ENCODE measurements at places on chromosomes 11 and 22.

GRCh38 chr22:33828302-33828701 is 92.0 kb downstream of the LARGE1 start:
- DNase-seq = no peak

DNA sequence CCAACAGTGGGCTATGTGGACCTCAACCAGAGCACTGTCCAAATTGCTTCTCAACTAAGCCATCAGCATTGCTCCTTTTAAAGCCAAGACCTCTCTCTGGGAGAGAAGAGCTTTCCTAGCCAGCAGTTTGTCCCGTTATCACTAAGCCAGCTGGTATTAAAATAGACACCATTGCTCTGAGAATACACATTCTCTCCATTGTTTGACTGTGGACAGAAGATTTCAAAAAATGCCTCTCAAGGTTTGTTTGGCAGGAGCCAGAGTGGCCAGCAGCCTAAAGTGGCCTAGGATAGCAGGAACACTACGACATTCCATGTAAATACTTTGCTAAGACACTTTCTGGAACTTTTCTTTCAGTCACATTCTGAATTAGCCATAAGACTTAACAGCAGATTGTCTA is 41.3 kb downstream of the EIF4ENIF1 start:
- DNase-seq = no peak

- DNase-seq = no peak
These were observed 2.0 kb upstream of the C11orf42 start for GRCh38 chr11:6203327-6203726.

DNA sequence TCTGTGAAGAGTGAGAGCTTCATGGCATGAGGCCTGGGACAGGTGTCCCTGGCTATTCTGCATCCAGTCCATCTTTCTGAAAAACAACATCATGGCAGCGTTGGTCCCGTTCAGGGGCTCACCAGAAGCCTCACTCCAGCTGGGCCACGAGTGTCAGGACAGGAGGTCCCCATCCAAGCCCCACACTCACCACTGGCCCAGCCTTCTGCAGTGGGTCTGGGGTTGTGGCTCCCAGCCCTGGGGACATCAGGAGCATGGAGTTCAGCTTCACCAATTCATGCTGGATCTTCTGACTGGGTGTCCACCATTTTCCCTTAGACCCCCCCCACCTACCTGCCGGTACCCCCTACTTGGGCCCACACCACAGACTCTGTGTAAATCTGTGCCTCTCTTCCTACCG is 400.3 kb downstream of the BRD1 start:
- no peak for DNase-seq

- DNase-seq = no peak
These were observed 69.0 kb upstream of the CRTAM start for GRCh38 chr11:122769126-122769780.

- DNase-seq = no peak
These were observed 44.3 kb downstream of the CWF19L2 start for GRCh38 chr11:107413352-107413751.

GRCh38 chr11:75204012-75204674 is 36.4 kb upstream of the TPBGL start:
- no peak for DNase-seq

- DNase-seq = no peak
These were observed 22.1 kb upstream of the SYT7 start for GRCh38 chr11:61602775-61603569.

DNA sequence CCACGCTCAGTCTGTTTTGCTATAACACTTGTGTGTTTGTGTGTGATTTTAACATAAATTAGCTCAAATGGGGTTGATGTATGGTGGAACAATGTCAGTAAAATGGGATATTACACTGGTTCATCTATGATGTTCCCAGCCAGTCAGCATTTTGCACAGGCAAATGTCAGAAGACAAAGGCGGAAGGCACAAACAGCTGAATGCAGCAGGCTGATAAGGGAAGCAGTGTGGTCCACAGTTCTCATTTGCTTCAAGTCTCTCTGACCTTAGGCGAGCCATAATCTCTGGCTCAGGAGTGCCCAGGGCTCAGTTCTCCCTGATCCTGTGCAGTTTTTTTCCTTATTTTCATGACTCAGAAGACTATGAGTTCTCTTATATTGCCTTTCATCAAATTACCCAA is 102.7 kb downstream of the FAR1 start:
- DNase-seq = no peak

DNA sequence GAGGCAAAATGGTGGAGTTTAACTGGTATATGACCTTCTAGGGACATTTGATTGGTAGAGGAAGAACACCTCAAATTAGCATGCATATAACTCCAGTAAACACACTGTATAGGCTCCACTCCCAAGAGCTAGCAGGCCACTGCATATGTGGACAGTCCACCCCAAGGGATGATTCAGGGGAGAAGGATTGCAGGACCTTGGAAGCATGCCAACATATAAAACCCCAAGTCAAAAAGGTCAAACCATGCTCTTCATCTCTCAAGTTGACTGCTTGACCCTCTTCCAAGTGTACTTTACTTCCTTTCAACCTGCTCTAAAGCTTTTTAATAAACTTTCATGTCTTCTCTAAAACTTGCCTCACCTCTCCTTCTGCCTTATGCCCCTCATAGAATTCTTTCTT is 459.9 kb upstream of the CCDC179 start:
- DNase-seq = no peak

DNA sequence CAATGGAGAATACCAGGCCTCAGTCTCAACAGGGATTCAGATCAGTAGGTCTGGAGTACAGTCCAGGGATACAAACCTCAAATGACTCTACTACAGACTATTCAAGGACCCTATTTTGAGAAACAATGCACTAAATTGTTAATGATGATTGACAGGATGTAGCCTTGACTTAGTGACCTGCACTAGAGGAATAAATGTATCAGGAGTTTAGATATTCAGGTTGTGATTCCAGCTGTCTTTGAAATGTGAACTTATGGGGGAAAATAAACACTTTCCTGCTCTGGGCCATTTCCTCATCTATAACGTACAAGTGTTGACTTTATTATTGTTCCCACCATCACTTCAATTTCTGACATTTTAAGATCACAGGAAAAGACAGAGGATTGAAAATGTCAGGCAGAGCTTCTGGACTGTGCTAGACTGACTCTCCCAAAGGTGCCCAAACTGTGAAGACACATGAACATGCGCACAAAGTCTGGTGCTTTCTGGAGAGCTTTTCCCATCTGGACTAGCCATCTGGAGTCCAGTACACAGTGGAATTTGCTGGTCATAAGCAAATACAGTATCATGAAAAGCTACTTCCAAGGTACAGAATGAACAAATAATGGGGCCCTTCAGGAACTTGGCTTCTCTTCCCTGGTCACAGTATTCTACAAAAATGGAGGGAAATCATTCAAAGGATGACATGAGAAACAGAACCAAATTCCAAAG is 110.4 kb downstream of the USP35 start:
- DNase-seq = no peak

GRCh38 chr22:44211946-44212930 is 31.5 kb downstream of the PARVG start:
- DNase-seq = no peak

DNA sequence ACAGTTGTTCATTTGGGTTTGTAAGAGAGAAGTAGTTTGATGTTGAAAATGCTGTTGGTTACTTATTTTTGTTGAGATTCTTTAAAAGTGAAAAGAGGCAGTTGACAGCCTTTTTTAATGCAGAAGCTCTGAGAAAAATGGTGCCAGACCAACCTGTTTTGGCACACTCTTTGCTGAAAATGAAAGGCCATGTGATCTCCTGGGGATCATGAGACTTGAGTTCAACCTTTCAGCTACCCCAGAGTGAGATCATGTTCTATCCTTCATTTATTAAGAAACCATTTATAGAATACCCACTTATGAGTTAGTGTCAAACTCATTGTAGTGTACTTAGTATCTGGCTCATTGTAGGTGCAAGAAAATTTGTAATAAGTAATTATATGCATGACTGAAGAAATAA is 196.2 kb downstream of the MAML2 start:
- no peak for DNase-seq

DNA sequence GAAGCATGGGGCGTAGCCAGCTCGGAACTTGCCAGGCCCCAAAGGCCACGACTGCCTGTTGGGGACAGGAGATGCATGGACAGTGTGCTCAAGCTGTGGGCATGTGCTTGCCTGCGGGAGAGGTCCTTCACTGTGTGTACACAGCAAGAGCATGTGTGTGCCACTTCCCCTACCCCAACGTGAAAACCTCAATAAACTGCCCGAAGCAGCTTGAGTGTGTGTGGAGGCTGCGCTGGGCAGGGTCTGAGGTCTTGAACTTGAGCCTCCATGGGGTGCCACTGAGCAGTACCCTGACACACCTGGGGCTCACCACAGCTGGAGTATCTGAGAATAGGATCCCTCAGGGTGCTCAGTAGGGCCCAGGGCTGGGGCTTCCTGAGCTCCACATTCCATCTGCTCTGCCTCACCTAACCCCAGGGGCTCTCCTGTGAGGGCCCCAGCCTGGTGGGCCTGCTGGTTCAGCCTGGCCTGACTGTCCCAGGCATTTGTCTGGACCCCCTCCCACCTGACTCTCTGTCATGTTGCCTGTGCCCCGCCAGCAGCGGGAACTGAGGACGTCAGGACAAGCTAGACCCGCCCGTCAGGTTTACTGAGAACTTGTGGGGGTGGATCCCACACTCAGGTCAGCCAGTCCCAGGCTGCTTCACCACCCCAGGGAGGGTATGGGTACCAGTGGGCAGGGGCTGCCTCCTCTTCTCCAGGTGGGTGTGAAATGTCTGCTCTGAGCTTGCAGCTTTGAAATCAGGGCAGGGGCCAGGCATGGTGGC is 3.2 kb downstream of the RASSF7 start:
- DNase-seq = no peak

DNA sequence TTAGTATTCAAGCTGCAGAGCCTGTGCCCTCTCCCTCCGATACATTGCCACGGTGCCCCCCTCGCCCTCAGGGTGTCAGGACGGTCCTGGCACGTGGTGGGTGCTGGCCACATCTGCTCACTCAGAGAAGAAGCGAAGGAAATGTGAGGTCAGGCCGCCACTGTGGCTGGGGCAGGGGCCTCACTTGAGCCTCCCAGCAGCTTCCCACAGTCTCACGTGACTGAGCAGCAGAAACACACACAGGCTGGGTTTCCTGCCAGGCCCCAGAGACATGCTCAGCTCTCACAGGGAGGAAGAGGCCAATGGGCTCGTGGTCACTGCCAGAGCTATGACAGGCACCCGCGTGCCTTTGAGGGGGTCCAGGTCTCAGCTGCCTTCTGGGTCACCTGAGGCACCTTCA is 37.9 kb upstream of the PRR5 start:
- DNase-seq = peak; percentile 73

DNA sequence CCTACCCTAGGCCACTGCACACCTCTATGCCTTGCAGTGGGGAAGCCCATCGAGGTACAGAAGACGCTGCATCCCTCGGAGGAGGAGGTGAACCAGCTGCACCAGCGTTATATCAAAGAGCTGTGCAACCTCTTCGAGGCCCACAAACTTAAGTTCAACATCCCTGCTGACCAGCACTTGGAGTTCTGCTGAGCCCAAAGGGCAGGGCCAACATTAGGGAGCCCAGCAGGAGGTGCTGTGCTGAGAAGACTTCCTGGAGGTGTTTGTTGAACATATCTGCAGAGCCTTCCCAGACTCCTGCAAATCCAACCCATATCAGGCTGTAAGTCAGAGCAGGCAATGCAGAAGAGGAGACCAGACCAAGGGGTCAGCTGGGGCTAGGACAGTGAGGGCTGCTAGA is 13.5 kb downstream of the MOGAT2 start:
- DNase-seq = no peak

GRCh38 chr22:37018815-37019308 is 385 bp downstream of the TST start:
- DNase-seq = peak; percentile 53

GRCh38 chr11:10413268-10413667 is 41.8 kb upstream of the AMPD3 start:
- peak; percentile 55 for DNase-seq

- DNase-seq = no peak
These were observed 38.9 kb downstream of the ARHGEF12 start for GRCh38 chr11:120375076-120375475.

GRCh38 chr22:22216450-22216959 is 28.1 kb upstream of the VPREB1 start:
- DNase-seq = no peak

- DNase-seq = no peak
These were observed 7.3 kb downstream of the ARRB1 start for GRCh38 chr11:75344186-75344585.

GRCh38 chr11:34206407-34207300 is 101.2 kb downstream of the NAT10 start:
- no peak for DNase-seq

DNA sequence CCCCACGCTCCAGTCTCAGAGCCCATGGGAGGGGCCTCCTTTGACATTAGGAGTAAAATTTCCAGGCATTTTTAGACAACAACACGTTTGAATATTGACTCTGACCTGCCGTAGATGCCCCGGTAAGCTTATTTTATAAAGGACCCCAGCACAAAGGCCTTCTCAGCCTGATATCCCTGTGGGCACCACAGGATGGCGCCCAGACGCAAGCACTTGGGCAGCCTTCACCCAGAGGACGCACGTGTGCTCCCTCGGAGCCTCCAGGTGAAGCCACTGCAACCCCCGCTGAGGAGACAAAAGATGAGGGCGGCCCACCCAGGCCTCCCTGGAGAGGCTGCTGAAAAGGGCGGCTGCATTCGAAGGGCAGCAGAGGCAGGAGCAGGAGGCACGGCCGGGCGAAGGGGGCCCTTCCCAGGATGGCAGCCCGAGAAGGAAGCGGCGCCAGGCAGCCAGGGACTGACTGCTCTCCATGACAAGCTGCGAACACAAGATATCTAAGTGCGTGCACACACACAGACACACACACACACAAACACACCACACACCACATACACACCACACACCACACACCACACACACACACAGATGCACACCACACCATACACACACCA is 15.2 kb upstream of the TH start:
- no peak for DNase-seq

- no peak for DNase-seq
These were observed 97.9 kb downstream of the CWF19L2 start for GRCh38 chr11:107359701-107360100.

DNA sequence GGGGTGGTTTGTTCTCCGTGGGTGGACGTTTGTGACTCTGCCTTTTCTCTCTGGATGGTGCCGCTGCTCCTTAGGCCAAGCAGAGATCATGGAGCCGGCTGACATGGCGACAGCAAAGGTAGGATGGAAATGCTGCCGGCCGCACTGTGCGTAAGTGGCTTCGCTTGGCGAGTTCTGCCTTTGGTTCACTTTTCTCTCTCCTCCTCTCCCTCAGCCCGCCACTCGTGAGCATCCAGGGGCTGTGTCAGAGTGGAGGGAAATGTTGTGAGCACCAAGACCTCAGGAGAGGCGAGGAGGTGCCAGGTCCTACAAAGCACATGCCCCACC is 80.5 kb downstream of the GRAMD1B start:
- no peak for DNase-seq

GRCh38 chr22:49012712-49013395 is 814.8 kb downstream of the BRD1 start:
- no peak for DNase-seq

Data from substantia nigra (tissue), 51 donors.